H7 (cell line): ENCODE measurements at places on chromosomes 12 and 14. TPM values are rescaled to one million over a fixed set of nuclear protein-coding genes. Genes with fewer than 3 reads are reported as not detected.
A peak's percentile ranks its signal among the peaks of the same experiment; 100 is the strongest.

GRCh38 chr12:119115296-119115905 lies 63.3 kb upstream of the HSPB8 start:
- DNase-seq = peak; percentile 74

DNA sequence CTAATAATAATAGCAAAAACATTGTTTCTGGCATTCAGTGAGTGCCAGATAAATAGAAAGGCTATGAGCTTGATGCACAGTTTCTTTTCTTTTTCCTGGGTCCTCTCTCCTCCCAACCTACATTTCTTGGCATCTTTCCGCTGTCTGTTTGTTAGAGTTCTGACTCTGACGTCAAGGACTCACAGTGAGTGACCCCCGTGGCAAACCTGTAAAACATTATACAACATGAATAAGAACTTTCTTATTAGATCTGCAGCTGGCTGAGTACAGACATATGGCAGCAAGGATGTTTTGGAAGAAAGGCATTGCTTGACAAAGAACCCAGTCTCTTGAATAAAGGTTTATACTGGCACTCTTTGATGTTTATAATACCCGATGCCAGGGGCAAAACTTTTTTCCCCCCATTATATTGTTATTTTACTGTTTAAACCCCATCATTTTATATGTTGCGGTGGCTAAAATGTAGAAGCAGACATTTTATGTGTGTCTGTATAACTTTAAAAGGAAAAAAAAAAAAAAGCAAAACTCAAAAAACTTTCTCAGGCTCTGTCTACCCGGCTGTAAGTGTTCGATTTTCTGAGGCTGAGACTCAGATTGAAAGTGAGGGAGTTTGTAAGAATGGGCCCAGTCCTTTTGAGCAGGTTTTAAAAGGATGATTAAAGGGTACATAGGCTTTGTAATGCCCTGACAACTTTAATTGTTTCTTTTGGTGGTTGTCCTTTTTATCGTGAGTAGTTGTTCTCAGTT lies 159.3 kb downstream of the PDE3A start:
- DNase-seq = no peak

DNA sequence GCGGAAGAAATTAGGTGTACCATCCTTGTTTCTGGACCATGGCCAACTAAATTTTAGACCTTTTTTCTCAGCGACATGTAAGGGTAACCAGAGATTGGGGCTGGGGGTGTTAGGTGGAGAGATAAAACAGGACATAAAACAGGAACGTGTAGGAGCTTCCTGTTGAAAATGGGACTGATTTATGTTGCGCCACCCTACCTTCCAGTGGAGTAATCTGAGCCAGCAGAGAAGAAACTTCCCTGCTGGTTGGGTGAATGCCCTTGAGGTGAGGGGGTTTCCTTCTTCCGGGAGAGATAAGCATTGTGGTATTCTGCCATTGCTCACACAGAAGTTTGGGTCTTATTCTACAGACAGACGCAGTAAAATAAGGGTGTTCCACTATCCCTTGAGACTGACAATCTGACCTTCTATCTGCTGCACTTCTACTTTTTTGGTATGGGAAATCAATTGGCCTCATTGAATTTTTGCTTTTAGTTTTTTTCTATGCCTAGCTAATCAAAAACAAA lies 417.6 kb downstream of the PCNX1 start:
- DNase-seq = peak; percentile 65

The POTEG gene
- total RNA-seq = not detected in 2 replicates

GRCh38 chr12:5888816-5889315 lies 56.2 kb downstream of the ANO2 start:
- no peak for DNase-seq

The ADAMTS20 gene
- 0.81 and 0.90 TPM in 2 replicates for total RNA-seq

- DNase-seq = no peak
Observed at GRCh38 chr12:11016937-11017336, 5.5 kb downstream of the TAS2R19 start.

DNA sequence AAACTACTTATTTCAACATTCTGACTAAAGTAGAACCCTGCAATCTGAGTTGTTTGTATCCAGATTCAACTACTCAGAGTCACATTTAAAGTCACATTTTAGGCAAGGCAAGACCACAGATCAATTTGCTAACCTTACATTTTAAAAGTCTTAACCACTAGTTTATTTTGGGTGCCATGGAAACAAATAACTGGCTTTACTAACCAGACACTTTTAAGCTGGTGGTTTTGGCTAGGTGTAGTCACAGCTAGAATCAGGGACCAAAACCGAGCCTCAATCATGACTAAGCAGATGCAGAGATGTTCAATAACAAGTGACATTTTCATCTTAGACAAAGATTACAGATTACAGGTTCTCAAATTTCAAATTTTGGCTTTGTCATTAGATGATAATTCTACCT lies 115.3 kb downstream of the PDE6H start:
- DNase-seq = no peak

DNA sequence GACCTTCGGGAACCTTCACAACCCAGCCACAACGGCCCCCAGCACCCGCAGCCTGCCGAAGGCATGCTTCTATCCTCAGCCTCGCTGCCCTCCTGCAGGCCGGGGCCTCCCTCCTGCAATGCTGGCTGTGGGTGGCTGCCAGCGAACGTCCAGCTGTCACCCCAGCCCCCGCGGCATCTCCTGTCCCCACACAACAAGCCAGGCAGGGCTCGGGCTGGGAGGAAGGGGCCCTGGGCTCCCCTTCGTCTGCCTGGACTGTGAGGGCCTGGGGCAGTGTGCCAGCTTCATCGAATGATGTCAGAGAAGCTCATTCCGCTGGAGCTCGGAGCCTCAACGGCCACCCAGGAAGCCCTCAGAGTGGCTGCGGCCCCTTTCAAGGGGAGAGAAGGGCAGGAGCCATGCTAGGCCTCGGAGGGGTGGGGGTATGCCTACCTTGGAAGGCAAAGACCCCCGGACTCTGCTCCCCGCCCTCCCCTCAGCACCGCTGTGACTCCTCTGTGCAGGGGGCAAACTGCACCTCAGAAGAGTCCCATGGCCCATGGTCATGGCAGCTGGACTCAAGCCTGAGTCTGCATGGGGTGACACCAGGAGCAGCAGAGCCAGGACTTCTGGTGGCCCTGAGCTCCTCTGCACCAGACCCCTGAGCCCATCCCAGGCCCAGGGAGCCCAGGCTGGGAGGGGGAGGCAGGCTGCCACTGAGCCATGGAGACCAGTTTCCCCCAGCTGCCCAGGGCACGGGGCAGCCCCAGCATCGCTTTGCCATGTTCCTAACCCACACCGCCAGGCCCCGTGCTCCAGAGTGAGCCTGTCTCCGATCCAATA lies 24.7 kb upstream of the C14orf180 start:
- DNase-seq = peak; percentile 59

The KLRC3 gene
- total RNA-seq = not detected in 2 replicates

DNA sequence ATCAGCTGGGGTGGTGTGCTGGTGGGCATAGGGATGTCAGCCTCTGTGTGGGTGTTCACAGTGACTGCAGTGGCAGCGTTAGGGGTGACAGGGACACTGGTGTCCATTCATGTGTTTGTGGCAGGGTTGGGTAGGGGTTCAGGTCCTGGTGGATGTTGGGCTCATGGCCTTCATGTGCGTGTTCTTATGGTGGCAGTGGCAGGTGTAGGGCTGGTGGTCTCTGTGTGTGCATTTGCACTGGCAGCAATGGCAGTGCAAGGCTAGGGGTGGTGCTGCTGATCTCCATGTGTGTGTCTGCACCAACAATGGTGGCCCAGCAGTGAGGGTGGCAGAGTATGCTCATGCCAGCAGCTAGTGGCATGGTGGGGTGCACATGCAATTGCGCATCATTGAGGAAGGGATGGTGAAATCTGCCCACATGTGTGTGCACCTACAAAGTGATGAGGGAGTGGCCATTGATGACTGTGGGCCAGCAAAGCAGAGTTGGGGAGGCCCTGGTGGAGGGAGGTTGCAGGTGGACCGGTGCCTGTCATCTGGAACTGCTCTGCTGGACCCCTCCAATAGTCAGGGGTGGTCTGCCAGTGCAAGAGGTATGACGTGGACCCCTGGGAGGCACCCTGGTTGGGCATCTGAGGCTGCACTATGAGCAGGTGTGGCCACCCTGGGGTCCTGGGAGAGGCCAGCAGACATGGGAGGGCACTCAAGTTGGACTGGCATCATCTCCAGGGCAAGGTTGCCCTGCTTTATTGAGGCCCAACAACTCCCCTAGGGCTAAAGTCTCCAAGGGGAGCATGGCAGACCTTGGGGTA lies 182.9 kb downstream of the TTC6 start:
- no peak for DNase-seq

DNA sequence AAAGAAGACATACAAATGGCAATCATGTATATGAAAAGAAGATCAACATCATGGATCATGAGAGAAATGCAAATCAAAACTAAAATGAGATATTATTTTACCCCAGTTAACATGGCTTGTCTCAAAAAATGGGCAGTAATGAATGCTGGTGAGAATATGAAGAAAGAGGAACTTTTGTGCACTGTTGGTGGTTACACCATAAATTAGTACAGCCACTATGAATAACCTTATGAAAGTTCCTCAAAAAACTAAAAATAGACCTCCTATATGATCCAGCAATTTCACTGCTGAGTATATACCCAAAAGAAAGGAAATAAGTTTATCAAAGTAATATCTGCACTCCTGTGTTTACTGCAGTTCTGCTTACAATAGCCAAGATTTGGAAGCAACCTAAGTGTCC lies 151.7 kb downstream of the PDZRN4 start:
- no peak for DNase-seq

- no peak for DNase-seq
Observed at GRCh38 chr14:88628462-88628861, 65.6 kb downstream of the ZC3H14 start.

DNA sequence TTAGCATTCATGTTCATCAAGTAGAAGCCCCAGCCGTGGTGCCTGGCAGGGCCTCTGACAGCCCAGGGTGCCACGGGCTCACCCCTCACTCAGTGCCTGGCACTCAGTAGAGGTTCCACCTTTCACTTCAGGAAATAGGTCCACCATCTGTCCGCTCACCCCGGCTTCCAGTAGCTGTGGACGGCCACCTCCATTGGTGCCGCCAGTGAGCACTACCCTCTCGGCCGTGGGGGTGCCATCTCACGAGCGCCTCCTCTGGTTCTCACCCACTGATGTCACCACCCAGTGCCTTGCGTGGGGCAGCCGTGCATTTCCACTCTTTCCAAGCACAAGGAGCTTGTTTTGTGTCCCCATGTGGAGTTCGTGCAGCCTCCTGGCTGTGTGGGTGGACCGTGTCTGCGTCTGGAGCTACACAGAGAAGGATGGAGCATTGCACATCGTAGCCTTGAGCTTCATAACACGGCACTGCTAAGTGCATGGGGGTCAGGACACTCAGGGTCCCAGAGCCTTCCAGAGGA lies 41.0 kb upstream of the MMP17 start:
- no peak for DNase-seq

The MYO1H gene
- total RNA-seq = 0.04 TPM in 1 of 2 replicates, not detected in the other

GRCh38 chr12:2796187-2796666 lies 1.5 kb downstream of the FKBP4 start:
- peak; percentile 68 for DNase-seq

GRCh38 chr14:68882235-68882634 lies 89.4 kb upstream of the ZFP36L1 start:
- no peak for DNase-seq

DNA sequence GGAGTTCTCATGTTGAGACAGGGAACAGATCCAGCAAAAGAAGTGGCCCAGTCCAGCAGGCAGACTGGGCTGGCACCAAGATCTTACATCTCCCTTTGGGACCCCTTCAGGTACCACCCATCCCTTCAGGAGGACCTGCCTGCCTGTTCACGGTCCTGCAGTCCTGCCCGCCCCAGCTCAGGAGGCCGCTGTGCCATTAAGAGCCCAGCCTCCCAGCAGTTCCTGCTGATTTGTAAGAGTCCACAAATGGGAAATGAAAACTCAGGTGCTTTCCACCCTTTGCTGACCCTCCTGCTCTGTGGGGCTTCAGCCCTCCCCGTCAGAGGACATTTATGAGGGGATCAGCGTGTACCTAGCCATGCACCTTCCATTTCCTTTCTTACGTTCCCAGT lies 39.5 kb downstream of the C14orf132 start:
- no peak for DNase-seq

GRCh38 chr12:32252199-32253073 lies 145.8 kb downstream of the BICD1 start:
- no peak for DNase-seq

The ERO1A gene
- total RNA-seq = 24.6 and 43.1 TPM in 2 replicates

The HELB gene
- total RNA-seq = 3.5 and 6.0 TPM in 2 replicates

GRCh38 chr14:53368066-53368465 lies 214.9 kb upstream of the DDHD1 start:
- DNase-seq = no peak

DNA sequence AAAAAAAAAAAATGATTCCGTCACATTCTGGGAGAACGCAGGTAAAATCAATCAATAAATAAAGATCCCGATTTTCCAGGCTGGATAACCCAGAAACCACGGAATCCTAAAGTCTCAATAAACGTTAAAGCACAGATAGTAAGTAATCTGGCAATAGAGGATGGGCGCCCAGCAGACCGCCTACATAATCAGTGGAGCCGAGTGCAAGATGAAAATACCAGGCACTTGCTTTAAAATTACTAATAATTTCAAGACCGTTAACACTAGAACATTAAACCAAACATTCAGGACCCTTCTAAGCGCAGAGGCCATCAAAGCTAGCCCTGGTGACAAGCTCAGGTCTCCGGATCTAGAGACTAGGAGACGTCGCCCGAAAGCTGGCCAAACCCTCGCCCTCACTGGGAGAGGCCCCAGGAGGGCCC lies 1.2 kb upstream of the DCAF11 start:
- DNase-seq = no peak

The GYS2 gene
- not detected in 2 replicates for total RNA-seq

The ALKBH1 gene
- total RNA-seq = 16.2 TPM in 2 replicates

- peak; percentile 48 for DNase-seq
Observed at GRCh38 chr12:116821291-116821690, 60.0 kb downstream of the HRK start.

GRCh38 chr12:128823216-128823915 lies 392 bp downstream of the SLC15A4 start:
- peak; percentile 86 for DNase-seq

- no peak for DNase-seq
Observed at GRCh38 chr12:31387466-31387865, 61.5 kb upstream of the SINHCAF start.

GRCh38 chr12:75677522-75677921 lies 166.1 kb upstream of the KRR1 start:
- DNase-seq = no peak

GRCh38 chr12:98977186-98977585 lies 332.1 kb downstream of the APAF1 start:
- no peak for DNase-seq

- DNase-seq = no peak
Observed at GRCh38 chr14:36973806-36974442, 198.5 kb downstream of the SLC25A21 start.

The RNASE4 gene
- total RNA-seq = 15.8 and 20.5 TPM in 2 replicates

The CCDC88C gene
- 25.2 and 34.0 TPM in 2 replicates for total RNA-seq
